ENCODE measurements at places on chromosomes 3 and 15.
A peak's percentile ranks its signal among the peaks of the same experiment; 100 is the strongest.

DNA sequence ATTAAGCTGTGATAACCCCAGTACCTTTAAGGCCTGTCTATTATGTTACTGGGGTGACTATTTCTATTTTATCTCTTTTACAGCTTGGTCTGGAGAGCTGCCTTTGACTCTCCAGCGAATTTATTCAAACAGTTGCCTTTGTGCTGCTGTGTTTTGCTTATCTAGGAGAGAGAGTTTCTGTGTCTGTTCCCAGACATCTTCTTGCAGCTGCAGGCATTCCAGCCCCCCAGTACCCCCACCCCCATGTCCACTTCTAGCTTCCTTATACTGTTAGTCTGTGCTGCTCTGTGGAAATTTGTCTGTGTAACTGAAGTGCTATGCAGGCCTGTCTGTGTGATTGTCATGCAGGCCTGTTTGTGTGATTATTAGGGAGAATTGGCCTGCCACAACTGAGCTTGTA, 713.7 kb upstream of the SEMA6D start:
- no peak for DNase-seq

DNA sequence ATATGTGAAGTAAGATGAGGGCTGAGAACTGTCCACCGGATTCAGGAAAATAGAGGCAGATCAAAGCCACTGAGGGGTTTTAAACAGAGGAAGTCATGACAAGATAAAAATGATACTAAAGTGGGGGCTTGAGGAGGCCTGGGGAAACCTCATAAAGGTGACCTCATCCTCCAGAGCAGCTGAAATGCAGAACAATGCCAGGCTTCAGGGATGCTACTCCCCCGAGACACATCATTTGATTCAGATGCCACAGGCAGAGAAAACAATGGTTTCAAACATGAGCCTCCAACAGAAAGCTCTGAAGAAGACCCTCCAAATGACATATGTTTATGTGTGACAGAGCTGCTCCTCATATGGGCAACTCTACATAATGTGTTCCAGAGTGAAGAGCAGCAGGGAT, 6.4 kb downstream of the CFAP20DC start:
- no peak for DNase-seq

DNA sequence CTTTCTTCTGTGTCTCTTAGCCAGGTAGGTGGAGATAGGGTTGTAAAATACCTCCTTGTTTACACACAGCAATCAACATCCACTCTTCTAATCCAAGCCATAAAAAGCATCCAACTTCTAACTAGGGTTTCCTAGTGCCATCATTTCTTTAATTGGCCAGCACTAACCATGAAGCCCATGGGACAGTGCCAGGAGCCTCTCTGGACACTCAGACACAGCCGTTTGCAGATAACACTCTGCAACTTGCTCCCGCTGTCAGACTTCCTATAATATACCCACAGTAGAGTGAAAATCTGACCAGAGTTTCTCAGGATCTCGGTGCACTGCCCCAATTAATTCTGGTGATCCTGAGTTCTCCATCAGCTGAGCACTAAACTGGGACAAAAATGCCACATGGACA, 53.4 kb downstream of the TAFA4 start:
- no peak for DNase-seq

DNA sequence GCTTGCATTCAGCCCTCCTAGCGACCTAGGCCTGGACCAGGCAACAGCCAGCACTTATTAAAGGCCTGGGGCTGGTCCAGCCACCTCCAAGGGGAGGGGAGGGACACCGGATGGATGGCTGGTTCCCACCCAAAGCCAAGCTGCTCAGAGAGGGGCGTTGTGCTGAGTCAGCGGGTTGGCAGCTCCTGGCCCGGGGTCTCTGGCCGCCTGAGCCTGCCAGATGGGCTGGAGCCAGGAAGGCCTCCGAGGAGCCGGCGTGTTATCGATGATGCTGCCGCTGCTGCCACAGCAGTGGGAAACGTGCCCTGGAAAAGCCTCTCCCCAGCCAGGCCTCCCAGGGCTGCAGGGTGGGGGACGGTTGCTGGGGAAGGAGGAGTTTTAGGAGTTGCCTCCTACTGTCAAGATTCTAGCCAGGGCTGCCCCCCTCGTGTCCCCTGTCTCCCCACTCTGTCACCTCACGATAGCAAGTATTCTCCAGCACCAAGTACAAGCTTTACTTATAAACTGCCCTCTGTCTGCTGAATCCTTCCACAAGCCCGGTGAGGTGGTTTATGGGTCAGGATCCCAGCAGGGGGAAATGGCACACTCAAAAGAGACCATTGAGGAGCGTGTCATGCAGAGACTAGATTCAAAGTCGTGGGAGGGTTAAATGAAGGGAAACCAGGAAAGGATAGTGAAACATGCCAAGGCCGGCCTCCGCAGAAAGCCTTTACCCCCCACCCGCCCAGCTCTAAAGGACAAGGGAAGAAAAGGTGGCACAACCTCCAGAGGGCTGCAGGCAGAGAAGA, 43.2 kb upstream of the TSEN2 start:
- DNase-seq = peak; percentile 91

DNA sequence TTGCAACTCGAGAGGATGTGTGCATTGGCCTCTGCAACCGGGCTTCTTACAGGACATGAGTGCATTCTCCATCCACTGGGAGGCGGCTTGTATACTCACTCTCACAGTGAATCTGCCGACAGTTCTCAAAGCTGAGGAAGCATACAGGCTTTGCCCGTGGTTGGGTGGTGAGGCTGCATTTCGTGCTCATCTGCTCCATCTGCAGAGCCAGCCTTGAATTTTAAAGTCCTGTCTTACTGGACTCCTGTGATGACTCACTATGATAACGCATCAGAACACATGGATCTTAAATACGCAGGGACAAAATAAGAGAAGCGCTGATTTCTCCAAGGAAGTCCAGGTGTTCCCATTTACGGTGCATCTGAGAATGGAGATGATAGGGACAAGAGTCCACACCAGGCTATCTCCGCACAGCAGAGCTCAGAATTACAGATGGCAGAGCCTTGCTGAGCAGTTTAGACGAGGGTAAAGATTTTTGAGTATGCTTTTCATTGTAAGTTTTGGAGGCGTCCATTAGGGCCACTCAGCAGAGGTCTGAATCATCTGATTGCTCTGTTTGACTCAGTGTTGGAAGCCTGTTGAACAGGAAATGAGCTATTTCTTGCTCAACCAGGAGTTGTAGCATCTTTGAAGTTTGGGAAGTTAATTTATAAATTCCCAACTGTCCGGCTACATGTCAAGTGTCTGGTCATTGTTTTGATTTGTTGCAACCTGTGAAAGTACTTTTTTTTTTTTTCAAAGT, 87.1 kb downstream of the GABRG3 start:
- DNase-seq = no peak

DNA sequence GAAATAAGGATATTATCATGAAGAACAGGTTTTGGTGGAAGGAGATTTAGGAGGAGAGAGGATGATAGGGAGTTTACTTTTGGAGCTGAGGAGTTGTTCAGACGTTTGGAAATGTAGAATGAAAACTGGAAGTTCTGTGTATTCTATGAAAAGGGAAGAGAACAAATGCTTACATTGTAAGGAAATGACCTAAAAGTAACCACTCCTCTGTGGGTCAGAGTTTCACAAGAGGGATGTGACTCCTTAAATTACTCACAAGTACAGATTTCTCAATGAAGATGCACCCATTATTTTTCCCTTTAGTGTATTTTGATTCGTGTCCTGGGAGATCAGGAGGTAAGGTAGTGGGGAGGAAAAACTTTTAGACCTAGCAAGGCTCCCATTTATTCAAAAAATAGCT, 4.0 kb downstream of the RNF13 start:
- no peak for DNase-seq

GRCh38 chr3:190101320-190102011, 19.2 kb downstream of the P3H2 start:
- no peak for DNase-seq

- DNase-seq = no peak
Measured at GRCh38 chr15:81282911-81283310, 41.0 kb downstream of the STARD5 start.

GRCh38 chr15:90660195-90660998, 56.7 kb upstream of the BLM start:
- peak; percentile 50 for DNase-seq

DNA sequence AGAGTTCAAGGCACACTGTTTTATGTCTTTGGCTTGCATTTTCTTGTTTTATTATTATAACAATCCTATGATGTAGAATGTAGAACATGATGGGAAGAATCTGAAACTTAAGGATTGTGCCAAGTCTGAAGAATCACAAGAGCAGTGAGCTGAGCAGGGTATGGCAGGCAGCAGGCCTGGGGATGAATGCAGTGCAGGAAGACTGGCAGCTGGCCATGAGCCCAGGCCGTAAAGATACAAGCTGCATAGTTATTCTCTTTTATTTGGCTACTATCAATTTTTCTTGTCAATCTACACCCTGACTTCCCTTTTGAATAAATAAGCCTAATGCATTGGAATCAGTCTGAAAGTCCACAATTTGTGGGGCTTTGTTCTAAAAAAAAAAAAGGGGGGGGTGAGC, 89.6 kb upstream of the ARPP21 start:
- no peak for DNase-seq

- DNase-seq = peak; percentile 76
Measured at GRCh38 chr3:100756441-100756840, 47.1 kb downstream of the TFG start.

- DNase-seq = no peak
Measured at GRCh38 chr3:151638555-151639417, 94.9 kb upstream of the AADACL2 start.

- DNase-seq = no peak
Measured at GRCh38 chr15:63672369-63672768, 75.2 kb downstream of the FBXL22 start.

GRCh38 chr15:82137261-82137660, 91.4 kb upstream of the MEX3B start:
- DNase-seq = no peak

GRCh38 chr15:70156671-70157271, 59.1 kb upstream of the TLE3 start:
- DNase-seq = peak; percentile 69

Measured in right hindlimb (tissue), 1 donor.